ENCODE measurements at places on chromosomes 2 and 18.

DNA sequence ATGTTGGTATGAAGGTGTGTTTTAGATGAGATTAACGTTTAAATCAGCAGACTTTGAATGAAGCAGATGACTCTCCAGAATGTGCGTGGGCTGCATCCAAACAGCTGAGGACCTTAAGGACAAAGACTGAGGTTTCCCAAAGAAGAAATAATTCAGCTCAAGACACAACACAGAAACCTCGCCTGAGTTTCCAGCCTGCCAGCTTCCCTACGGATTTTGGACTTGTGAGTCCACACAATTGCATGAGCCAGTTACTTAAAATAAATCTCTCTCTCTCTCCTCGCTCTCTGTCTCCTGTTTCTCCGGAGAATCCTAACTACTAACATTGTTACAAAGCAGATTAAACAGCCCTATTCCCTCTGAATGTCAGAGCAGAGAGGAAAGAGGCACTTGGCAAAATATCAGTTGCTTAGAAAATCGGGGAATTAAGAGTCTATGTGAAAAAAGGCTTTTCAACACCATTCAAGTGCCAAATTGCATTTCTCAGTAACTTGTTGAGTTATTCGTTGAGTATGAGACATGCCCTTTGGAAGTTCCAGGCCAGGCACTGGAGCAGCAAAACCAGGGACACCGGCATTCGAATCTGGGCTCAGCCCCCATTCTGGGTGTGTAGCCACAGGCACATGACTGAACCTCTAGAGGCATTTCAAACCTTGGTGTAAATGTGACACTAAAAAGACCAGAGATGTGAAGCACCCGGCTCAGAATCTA, 174.6 kb upstream of the PID1 start:
- no peak for DNase-seq

DNA sequence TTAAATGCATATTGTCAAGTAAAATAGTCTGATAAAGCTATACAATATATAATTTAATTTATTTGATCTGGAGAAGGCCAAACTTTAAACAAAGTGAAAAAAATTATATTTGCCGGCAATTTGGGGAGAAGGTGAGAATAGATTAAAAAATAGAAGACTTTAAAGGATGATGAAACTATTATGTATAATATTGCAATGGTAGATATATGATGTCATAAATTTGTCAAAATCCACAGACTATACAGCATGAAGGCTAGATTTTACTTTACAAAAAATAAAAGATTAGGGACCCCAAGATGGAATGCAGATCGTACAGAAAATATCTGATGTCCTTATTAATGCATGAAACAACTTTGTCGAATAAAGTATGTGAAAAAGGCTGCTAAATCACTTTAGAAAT, 67.3 kb upstream of the MAL start:
- no peak for DNase-seq

DNA sequence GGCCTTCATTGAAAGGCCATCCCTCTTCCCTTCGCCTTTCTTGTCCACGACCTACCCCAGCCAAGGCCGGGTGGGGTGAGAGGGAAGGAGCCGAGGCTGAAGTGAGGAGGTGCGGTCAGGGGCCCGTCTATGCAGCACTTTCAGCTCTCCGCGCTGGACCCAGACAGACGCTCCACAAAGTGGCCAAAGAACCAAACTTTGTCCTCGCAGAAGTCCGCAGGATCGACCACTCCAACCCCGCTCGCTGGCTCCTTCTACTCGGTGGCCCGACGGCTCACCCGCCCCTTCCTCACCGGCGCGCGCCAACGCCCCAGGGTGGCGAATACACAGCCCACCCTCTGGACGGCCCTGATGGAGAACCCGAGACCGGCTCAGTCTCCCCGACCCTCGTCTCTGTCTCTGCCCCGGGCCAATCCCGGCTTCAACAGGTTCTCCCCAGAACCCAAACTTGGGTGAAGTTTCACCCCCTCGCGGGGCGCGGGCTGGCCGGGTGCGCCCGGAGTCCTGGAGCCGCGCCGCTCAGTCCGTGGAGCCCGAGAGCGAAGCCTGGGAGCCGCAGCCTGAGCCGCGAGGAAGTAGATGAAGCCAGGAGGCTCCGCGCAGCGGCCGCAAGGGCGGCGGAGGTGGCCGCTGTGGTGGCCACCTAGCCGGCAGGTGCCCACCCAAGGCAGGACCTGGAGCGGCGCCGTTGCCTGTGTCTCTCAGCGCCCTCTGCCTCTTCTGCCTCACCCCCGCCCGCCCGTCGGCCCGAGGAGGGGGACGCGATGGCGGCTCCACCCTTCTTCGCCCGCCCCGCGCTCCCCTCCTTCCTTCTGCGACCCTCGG, 26.7 kb upstream of the ALPP start:
- DNase-seq, result no peak

- no peak for DNase-seq
Observed at GRCh38 chr2:26493566-26493965, 15.6 kb upstream of the OTOF start.

- DNase-seq, result no peak
Observed at GRCh38 chr2:241329669-241330615, 14.2 kb downstream of the SEPTIN2 start.

DNA sequence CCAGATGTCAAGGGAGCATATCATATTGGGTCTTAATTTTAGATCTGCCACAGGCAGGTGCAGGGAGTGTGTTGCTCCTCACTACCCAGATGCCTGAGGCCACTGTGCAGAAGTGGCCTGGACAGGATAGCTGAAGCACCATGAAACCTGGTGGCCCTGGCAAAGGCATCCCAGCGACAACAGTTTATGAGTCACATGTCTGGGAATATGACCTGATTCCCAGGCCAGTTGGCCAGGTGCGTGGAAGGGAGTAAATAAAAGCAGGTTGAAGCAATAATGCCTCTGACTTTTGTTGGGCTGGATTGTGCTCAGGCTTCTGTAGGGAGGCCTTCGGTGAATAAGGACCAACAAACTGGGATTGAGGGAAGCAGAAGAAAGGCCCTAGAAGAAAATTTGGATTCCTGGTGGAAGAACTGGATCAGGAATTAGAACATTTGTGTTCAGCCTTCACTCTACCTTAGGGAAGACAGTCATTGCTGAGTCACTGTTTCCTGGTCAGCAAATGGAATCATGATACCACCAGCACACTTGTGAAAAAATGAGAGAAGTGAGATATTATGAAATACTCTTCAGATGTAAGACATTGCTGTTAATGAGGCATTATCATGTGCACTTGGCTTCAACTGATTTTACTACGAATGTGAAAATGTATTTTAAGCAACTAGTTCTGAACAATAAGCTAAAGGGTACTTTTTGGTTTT, 78.4 kb upstream of the ZNF516 start:
- DNase-seq, result no peak

- DNase-seq, result no peak
Observed at GRCh38 chr2:6148882-6149281, 456.7 kb downstream of the SOX11 start.

DNA sequence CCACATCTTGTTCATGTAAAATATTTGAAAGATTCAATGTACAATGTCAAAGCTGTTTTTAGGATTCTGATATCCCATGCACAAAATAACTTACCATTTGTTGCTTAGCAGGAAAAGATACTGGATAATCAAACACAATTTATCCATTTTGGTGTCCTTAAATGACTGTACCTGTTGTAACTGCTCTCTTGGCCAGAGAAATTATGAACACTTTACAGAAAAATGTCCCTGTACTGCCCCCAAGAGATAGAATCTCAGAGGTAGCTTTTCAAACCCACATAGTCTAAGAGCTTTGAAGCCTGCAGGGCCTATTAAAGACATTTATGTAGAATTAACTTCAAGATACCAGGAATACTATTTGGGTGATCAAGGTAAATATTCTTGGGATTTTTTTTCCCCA, 12.2 kb upstream of the ME2 start:
- DNase-seq, result no peak

Measured in CMK (cell line).